ENCODE measurements at places on chromosomes 12 and 14.

DNA sequence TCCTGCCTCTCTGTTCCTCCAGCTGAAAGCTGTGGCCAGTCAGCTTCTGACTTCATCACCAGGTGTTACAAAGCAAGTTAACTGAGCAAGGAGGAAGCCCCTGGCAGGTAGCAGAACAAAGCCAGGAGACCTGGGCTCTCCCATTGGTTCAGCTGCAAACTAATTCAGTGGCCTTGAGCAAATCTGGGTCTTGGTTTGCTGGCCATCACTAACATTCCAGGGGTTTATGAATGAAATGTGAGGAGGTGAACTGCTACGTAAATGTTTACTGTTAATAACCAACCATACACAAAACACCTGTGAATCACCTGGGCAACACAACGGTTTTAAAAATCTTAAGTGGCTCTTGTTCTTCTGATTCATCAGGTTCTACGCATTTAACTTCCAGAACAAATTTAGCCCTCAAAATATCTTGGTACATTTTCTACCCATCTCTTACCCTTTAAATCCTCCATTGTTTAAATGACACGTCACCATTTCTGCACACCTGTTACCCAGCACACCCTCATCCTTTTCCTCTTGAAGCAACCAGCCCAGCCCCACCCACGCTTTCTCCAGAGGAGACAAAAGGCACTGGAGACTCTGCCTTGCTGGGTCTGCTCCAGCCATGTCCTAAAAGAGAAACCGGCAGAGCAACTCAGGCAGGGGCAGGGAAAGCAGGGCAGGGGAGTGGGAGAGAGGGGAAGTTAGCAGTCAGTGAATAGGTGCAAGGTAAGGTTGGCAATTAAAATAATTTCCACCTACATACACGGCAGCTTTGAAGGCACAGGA, 49.3 kb upstream of the TSPAN11 start:
- DNase-seq: no peak

- no peak for DNase-seq
Measured at GRCh38 chr14:92615451-92615850, 101.9 kb downstream of the RIN3 start.

- no peak for DNase-seq
Measured at GRCh38 chr14:44791730-44792129, 170.0 kb downstream of the KLHL28 start.

DNA sequence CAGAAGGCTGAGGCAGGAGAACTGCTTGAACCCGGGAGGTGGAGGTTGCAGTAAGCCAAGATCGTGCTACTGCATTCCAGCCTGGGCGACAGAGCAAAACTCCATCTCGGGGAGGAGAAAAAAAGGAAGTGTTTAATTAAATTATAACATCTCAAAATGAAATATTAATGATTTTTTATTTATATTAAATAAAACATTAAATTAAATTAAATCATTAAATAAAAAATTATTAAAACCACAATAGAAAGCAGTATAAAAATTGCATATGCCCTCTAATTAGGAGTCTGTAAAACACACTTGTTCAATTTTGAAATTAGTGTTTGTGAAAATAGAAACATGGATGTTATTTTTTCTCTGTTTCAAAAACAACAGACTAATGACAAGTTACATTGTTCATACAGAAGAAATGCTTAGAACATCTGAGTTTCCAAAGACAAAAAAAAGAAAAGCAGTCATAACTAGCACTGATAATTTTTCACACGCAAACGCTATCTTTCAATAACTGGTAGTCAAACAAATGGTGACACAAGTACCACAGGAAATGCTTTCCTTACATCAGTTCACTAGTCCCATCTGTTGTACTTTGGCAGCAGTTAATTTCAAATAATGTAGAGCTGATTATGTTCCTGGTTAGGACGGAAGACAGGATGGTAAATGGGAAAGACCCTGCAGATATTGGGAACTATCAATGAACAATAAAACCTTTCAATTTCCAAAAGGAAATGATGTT, 54.9 kb downstream of the HECTD4 start:
- no peak for DNase-seq

GRCh38 chr12:64252681-64253080, 30.6 kb upstream of the KICS2 start:
- peak; percentile 85 for DNase-seq

GRCh38 chr14:101074196-101075024, 170.9 kb upstream of the RTL1 start:
- peak; percentile 41 for DNase-seq

DNA sequence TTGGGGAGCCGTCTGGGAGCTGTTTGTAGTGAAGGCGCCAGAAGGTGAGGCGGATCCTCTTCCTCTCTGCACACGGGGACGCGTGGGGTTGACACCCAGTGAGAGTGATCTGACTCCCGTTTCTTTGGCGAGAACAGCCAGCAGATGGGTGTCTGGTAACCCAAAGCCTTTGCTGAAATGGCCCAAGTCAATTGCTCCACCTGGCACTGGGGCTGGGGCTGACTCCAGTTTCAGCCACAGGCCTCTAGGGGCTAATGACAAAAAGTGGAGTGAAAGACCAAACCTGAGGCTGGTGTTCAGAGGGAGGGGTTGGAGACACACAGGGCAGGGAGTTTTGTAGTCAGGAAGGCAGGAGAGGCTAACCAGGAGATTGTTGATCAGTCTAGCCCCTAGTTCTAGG, 87.0 kb downstream of the FRMD6 start:
- DNase-seq: no peak

DNA sequence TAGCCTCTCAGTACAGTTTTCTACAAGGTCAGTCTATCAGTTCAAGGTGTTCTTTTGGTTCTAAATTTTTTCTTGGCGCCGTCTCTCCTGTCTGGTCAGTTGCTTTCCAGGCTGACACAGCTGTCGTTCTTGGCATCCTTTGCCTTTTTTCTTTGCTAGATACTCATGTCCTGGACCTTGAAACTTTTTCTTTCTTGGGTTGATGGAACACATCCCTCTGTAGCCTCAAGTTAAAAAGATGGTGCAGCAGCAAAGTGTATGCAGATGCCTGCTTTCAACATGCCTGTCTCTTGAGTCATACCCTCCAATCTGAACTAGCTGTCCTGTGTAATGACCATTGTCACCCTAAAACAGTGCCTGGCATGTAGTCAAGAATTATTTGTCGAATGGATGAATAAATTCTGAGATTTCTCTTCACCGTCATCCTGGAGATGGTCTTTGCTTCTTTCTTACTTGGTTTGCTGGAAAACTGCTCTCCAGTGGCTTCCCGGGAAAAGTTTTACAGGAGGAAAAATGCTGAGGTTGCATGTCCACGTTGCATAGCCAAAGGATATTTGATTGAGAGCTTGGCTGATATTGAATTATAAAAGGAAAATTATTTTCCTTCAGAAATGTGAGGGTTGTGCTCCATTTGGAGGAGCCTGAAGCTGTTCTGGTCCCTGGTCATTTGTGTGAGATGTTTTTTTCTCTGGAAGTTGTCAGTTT, 4.6 kb downstream of the NYNRIN start:
- DNase-seq: peak; percentile 43

DNA sequence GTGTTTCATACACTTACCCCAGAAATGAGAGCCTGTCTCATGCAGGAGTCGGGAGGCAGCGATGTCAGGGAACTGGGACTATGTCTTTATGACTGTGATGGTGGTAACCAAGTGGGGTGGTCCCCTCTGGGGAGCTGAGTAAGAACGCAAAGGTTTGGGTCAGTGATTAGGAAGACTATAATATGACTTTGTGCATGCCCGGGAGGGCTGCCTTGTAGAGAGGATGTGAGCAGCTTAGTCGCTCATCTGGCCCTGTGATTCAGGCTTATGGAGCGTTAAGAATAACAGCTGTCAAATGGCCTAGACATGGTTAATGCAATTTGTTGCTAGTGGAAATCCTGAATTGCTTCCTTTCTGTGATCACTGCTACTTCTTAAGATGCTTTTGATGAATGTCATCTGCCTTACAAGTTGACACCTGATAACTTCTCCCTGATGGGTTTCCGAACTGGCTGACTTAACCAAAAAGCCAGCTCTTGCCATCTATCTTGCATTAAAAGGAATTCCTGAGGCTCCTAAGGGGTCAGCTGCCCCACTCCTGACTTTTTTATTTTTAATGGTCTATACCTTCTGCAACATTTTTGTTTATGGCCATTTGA, 35.4 kb upstream of the AACS start:
- DNase-seq: peak; percentile 28

DNA sequence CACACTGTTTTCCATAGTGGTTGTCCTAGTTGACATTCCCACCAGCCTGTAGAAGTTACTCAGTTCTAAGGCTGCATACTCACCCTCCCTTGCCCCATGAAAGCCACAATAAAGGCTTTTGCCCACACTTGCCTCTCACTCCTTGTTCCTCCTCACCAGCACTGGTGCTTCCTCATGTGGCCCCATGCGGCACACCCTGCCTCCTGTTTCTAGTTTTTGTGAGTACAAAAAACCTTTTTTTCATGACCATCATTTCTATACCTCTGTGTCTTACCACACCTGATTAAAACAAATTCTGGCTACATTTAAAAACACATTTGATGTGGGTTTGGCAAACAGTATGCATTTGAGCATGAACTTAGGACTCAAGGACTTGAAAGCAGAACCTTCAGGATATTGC, 40.7 kb upstream of the RIN3 start:
- no peak for DNase-seq

DNA sequence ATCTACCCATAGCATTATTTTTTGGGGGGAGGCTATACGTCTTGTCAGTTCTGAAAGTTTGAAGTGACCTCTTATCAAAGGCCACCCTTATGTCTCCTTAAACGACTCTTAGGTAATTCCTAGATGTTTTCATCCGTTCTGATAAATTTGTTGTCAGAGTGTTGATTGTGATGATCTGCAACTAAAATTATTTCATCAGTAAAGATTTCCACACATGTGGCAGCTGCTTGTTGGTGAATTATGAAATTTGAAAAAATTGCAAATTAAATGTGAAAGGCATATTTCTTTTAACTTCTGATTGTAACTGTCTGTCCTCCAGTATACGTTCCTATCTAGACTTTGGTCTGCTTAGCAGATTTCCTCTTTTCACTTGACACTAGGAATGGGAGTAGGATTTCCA, 1.4 kb downstream of the ADIPOR2 start:
- DNase-seq: no peak

DNA sequence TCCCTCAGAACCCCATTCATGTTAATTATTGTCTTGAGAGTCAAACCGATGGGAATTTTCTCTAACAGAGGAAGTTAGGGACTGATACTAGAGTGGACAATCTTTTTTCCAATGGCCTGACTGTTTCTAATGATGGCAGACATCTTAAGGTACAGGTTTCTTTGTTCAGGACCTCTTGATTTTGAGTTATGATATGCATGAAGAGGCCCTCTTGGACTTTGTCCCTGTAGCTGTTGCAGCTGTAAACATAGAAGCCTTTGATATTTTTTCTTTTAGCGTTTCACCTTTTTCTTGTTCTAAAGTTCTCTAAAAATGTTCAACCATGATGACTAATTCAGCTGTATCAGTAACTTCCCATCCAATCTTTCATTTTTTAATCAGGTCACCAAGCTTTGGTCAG, 53.0 kb downstream of the LGR5 start:
- no peak for DNase-seq

DNA sequence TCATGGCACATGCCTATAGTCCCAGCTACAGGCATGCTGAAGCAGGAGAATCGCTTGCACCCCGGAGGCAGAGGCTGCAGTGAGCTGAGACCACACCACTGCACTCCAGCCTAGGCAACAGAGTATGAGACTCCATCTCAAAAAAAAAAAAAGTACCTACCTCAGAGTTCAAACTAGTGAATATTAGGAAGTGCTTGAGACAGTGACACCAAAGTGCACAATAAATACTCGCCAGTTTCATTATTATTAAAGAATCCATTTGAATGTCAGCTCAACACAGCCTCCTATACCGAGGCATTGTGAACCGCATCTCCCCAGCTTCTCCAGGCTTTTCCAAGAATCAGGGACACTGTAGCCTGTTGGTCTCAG, 5.0 kb downstream of the GAPDH start:
- peak; percentile 49 for DNase-seq

DNA sequence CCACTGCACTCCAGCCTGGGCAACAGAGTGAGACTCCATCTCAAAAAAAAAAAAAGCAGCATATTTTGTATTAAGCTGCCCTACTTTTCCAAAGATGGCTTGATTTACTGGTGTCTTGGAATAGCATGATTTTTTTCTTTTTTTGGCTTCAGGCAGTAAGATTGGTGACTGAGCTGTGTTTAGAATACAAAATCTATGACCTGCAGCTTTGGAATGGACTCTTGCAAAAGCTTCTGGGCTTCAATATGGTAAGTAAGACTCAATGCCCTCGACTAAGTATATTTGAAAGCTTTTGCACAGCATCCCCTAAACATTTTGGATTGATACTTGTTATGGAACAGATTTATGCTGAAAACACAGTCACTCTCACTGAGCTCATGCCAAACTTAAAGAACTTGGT, 87.8 kb downstream of the KNTC1 start:
- peak; percentile 18 for DNase-seq

- DNase-seq: no peak
Measured at GRCh38 chr12:118355843-118356242, 16.9 kb downstream of the TAOK3 start.

DNA sequence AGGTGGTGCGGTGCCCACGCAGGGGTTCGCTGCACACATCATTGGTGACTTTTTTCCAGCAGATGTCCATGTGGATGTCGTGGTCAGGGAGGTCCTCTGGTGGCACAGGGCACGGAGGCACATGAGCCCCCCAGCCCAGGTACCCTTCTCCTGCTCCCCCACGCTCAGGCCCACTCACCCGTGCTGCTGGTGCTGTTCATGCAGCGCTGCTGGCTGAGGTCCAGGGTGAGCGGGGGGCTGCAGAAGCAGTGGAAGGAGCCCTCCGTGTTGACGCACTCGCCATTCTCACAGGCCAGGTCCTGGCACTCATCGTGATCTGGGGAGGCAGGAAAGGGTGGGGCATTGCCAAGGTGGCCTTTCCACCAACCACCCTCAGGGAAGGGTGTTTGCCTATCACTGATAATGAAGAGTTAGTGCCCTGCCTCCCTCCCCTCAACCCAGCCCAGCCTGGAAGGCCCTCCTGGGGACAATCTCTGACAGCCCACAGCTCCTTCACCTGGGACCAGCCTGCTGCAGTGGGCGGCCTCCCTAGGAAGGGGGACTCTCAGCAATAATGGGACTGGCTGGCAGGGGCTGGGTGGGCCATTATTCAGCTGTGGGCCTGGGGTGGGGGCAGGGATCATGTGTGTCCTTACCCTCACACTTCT, 9.8 kb downstream of the ISCA2 start:
- no peak for DNase-seq

- no peak for DNase-seq
Measured at GRCh38 chr14:50117456-50117855, 1.1 kb upstream of the VCPKMT start.

GRCh38 chr14:90616313-90616712, 199.9 kb downstream of the TTC7B start:
- no peak for DNase-seq

GRCh38 chr12:53051058-53051880, 1.4 kb downstream of the TNS2 start:
- DNase-seq: peak; percentile 90

GRCh38 chr12:70043490-70044138, 199.6 kb upstream of the CNOT2 start:
- no peak for DNase-seq

DNA sequence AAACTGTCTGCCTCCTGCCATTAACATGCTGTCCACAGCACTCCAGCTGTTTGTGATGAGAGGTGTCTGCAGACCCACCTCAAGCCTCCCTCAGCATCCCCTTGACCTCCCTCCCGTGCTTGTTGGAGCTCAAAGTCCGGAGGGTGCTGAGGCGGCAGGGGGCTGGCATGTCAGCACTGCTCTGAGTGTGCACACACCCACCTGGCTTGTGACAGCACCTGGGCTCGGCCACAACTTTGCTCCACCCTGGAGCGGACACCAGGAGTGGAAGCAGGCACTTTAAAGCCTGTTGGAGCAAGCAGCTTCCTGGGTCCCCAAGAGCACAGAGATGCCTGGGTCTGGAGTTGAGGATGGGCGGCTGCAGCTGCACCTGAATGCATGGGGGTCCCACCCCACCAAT, 20.9 kb downstream of the SERPINA3 start:
- no peak for DNase-seq
